ENCODE measurements at places on chromosomes 7 and 10.

DNA sequence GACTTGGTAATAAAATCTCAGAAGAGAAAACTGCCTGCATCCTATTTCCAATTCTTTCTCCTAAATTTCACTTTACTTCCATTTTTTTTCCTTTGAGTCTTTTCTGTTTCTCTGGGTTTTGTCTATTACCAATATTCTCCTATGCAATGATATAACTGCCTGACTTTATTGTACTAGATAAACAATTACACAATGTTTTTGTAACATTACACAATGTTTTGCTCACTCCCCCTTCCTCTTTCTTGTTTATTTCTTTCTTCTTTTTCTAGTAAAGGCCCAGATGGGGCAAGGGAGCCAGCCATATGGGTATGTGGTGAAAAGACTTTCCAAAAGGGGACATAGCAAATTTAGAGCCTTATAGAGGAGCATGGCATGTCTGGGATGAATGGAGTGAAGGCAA lies 278.7 kb upstream of the PHYHIPL start:
- DNase-seq: no peak

GRCh38 chr10:99466632-99467223 lies 36.3 kb upstream of the GOT1 start:
- no peak for DNase-seq

DNA sequence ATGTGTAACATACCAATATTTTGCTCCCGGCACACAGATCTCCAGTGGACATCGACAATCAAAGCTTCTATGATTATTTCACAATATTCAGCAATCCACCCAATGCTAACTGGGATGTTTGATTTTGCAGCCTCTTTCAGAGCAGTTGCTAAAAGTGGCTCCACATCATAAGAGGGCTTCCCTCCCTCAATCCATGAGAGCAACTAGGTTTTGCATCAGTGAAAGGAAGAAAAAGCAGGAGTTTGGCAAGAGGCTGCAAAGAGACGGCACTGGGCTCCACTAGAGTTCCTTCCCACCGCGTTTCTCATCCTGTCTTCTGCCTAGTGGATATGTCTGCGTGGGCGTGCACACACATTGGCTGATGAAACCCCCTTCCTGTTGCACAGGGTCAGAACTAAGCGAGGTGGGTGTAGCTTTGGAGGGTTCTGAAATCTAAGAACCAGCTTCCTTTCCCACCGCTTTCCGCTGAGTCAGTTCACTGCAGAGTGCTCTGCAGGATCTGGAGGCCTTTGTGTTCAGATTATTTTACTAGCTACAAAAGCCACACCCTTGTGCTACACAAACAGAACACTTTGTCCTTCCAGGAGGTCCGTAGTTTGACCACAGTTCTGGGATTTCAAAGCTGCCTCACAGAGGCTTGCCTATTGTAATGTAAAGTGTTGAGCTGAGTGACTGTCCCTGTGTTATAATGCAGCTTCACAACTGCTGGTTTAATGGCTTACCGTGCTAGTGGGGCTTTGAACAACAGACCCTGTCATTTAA lies 28.1 kb downstream of the ARL4A start:
- DNase-seq: no peak

DNA sequence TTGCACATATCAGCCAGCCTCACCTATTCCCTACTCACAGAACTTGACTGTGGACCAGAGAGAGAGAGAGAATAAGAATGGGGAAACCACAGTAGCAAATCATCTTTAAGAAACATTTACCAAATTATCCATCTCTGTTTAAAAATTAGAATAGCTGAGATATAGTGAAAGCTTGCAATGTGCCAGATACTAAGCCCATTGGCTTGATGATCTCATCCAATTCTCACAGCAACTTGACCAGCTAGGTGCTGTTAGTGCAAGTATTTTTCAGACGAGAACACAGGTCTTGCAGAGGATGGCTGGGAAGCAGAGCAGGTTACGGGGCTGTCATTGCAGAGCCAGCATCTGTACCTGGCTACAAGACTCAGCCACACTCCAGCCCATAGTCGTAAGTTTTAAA lies 50.9 kb downstream of the KLF6 start:
- DNase-seq: no peak

DNA sequence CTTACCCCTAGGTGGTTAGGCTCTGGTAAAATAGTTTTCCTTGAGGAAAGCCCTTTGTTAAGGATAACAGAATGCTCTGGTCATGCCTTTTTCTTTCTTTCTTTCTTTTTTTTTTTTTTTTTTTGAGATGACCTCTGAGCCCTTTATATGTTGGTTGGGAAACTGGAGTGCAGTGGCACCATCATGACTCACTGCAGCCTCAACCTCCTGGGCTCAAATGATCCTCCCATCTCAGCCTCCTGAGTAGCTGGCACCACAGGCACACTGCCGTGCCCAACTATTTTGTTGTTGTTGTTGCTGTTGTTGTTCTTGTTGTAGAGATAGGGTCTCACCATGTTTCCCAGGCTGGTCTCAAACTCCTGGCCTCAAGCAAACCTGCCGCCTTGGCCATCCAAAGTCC lies 27.4 kb downstream of the NACAD start:
- no peak for DNase-seq

GRCh38 chr7:156842317-156842716 lies 50.7 kb downstream of the LMBR1 start:
- no peak for DNase-seq

DNA sequence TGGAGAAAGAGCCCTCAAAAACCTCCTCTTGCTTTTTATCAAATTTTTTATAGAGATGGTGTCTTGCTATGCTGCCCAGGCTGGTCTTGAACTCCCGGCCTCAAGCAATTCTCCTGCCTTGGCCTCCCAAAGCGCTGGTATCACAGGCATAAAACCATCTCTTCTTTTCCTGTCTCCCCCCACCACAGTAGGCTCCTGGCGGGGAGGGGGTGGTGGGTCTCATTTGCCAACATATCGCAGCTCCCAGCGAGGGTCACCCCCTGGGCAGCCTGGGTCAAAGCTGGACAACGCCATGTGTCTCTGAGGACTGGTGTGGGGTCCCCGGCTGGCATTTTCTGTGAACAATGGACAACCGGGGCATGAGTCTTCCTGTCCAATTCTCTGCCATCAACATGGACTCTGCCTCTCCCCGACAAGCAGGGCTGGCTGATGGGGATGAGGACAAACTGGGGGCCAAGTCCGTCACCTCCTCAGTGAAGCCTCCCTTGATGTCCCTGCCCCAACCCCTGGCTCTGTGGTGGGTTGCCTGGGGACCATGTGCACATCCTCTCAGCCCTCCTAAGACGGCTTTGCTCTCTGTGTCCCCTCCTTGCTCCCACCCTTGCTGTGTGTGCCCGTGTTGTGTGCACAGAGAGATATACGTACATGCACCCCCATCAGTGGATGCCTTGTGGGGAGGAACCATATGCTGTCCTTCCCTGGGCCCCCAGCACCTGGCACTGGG lies 86.4 kb upstream of the GNA12 start:
- no peak for DNase-seq

- no peak for DNase-seq
Observed at GRCh38 chr7:48091506-48092433, 2.7 kb downstream of the UPP1 start.

- no peak for DNase-seq
Observed at GRCh38 chr7:65955718-65956117, 26.3 kb downstream of the GUSB start.
